ENCODE measurements at places on chromosomes 2 and 18.

DNA sequence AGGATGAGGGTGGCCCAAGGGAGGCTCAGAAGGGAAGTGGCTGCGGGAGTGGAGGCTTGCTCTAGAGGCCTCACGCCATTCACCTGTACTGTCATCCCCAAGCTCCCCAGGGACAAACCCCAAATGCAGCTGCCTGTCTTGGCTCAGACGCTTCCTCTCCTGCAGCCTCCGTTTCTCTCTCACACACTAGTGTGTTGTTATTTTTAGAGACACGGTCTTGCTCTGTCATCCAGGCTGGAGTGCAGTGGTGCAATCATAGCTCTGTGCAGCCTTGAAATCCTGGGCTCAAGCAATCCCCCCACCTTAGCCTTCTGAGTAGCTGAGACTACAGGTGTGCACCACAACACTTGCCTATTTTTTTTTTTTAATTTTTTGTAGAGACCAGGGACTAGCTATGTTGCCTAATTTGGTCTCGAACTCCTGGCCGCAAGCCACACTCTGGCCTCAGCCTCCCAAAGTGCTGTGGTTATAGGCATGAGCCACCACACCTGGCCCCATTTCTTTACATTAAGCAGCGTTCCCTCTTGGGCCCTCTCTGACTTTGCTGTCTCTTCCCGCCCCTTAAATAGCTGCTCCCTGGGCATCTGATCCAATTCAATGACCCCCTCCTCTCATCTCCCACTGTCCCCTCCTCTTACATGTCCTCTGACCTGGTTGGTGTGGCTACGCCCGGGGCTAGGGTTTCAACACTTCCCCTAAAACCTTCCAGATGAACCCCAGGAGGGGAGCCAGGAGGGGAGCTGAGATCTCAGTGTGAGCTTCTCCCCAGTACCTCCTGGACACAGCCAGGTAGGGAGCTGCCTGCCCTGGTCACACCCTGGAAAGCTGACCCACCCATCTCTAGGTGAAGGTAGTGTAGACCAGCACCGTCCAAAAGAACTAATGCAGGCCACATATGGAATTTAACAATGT lies 24.0 kb upstream of the LOXHD1 start:
- no peak for DNase-seq

DNA sequence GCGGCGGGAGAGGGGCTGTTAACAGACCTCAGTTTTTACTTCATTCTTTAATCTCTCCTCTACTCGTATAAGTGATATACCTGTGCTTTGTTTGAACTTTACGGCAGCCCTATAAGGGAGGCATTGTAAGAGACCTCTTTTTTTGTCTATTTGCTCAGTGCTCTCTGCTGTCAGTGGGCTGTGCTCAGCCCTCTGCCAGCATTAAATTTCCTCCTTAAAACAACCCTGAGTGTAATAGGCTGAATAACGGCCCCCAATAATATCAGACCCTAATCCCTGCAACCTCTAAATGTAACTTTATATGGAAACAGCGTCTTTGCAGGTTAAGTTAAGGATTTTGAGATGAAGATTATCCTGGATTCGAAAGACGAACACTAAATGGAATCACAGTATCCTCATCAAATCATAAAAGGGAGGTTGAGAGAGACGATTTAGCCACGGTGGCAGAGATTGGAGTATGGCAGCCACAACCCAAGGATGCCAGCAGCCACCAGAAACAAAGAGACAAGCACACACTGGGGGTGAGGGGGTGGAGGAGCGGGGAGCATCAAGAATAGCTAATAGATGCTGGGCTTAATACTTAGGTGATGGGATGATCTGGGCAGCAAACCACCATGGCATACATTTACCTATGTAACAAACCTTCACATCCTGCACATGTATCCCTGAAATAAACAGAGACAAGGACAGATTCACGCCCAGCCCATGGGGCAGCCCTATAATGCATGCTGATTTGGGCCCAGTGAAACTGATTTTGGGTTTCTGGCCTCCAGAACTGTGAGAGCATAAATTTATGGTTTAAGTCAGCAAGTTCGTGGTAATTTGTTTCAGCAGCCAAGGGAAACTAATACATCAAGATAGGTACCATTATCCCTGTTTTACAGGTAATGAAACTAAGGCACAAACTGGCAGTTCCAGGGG lies 894 bp upstream of the FARSB start:
- no peak for DNase-seq

- no peak for DNase-seq
Measured at GRCh38 chr18:53755914-53756609, 468.4 kb downstream of the MBD2 start.

DNA sequence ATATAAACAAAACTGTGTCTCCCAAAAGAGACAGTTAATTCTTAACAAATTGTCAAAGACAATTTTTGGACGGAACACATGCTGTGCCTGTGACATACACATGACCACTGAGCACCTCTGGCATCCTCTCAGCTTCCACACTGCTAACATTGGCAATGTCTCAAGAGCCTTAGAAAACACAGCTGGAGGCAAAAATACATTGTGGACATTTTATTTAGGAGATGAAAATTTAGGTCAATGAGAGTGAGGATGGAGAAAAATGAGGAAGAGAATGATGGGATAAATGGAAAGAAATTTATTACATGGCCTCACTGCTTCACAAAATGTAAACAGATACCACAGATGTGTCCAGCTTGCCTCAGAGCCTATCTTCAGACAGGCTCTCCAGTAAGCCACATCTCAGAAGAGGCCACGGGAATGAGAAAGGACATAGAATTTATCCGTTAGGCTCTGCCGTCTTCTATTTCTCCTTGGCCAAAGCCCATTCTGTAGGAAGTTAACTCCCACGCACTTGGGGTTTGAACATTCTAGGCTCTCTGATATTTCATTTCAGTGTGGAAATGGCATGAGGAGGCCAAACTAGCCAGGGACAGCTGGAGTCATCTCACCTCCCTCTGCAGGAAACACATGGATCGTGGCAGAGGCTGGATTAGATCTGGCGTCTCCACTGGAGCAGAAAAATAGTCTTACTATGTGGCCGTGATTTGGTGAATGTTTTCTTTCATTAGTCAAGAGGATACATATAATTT lies 519.4 kb upstream of the DSEL start:
- DNase-seq = peak; percentile 38

DNA sequence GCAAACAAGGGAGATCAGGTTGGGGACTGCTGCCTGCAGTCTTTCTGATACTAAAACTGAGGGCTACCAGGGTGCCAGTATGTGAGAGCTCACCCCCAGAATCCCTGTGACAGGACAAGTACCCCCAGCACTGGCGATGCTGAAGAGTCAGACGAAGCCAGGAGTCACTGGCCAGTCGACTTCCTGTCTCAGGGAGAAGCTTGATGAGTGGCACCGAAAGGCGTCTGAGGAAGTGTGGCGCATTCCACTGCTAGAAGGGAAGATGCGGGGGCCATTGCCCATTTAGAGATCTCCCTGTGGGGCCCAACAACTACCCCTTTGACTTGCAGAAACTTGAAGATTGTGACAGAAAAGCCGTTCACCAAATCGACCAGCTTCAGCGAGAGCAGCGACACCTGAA lies 22.0 kb downstream of the MXD1 start:
- DNase-seq = peak; percentile 77

DNA sequence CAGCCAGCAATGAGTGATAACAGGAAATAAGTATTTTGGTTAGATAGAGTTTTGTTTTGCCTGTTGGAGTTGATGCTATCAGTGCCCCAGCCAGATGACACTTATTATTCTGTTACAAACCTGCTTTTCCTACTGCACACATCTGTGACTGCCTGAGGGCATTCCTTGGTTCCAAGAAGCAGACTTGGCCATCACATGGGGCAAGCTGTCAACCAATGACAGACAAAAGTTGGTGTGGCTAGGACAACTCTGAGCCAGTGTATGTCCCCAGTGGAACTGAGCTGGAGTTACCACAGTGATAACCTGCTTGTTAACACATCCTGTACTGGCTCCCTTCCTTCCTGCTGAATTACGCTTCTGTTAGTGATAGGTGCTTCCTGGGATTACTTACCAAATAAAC lies 54.5 kb downstream of the FAM171B start:
- DNase-seq = no peak

DNA sequence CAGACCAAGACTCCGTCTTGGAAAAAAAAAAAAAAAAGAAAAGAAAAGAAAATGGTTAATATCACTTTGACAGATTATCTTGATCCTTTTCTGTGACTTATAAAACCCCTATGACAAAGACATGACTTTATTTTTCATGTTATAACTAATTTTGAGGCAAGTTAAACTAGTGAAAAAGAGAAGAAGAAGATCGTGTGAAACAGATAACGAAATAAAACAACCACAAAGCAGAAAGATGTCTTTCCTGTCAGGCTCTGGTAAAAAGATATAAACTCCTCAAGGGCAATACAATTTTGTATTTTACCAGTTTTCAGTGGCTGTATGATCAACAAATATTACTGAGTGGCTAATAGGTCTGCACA lies 13.4 kb upstream of the RBMS1 start:
- no peak for DNase-seq

- no peak for DNase-seq
Measured at GRCh38 chr18:11042247-11042646, 107.1 kb downstream of the PIEZO2 start.

GRCh38 chr2:72871060-72871459 lies 16.1 kb upstream of the SPR start:
- no peak for DNase-seq

DNA sequence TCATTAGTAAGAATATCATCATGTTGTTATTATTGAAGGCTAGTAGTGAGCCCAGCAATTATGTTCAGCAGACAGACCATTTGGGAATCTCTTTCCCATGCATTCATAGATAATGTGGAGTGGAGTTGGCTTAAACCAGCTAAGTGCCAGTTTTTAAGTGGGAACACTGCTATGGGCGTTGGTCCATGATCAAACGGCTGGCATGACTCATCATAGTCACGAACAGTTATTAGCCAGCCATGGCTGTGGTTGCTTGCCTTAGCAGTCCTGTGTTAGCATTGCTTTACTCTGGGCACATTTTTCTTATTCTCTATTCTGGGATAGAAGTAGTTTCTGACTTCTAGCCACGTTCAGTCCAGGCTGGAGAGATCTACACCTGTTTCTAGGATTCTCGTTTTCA lies 17.7 kb downstream of the EIF4E2 start:
- peak; percentile 75 for DNase-seq

- no peak for DNase-seq
Measured at GRCh38 chr2:34909992-34910705, 1311.0 kb upstream of the FAM98A start.

DNA sequence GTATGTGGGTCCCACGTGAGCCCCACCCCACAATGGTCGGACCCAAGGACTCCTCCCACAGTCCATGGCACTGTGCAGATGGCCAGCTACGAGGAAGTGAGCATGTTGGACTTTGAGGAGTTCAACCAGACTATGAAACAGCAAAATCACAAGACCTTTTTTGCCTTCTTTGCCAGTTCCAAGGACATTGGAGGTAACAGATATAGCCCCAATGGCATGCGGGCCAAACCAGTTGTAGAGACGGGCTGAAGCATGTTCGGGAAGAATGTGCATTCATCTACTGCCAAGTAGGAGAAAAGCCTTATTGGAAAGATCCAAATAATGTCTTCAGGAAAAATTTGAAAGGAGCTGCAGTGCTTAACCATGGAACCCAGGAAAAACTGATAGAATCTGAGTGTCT lies 12.6 kb downstream of the DNER start:
- no peak for DNase-seq

DNA sequence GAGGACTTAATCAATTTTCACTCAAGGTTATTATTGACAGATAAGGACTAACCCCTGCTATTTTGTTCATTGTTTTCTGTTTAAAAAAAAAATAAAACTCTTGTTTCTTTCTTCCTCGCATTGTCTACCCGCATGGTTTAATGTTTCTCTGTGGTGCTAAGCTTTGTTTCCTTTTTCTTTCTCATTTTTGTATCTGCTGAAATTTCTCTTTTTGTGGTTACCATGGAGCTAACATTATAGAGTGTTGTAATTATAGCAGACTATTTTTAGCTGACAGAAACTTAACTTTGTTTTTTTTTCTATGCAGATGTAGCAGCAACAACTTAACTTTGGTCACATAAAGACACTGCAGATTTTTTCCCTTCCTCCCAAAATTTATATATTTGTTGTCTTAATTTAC lies 43.1 kb upstream of the CHN1 start:
- DNase-seq = no peak

DNA sequence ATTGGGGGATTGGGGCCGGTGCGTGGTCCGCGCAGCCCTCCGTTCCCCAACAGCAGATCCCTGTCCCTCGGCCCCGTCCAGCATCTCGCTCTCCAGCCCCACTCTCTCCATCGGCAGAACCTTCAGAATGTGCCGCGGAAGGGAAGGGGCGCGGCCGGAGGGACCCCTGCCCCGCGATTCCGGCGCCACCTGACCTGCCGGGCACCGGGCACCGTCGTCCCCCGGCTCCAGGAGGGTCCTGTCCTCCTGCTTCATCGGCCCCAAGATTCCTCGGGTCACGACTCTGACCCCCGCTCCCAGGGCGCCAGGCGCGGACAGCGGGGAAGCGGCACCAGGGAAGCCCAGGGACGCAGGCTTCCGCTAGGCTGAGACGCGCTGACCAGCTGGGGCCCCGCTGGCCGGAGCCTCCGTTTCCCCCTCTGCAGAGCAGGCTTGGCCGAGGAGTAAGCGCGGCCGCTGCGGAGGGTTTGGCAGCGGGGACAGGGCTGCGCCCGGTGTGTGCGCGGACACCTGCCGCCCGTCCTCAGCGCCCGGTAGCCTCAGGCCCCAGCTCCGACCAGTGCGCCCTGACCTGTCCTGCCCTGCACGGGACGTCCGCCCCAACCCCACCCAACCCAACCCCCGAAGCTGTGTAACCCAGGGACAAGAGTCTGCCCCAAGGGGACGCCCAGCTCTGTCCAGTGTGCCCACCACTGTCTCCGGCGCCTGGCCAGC lies 16.8 kb upstream of the BOK start:
- no peak for DNase-seq

DNA sequence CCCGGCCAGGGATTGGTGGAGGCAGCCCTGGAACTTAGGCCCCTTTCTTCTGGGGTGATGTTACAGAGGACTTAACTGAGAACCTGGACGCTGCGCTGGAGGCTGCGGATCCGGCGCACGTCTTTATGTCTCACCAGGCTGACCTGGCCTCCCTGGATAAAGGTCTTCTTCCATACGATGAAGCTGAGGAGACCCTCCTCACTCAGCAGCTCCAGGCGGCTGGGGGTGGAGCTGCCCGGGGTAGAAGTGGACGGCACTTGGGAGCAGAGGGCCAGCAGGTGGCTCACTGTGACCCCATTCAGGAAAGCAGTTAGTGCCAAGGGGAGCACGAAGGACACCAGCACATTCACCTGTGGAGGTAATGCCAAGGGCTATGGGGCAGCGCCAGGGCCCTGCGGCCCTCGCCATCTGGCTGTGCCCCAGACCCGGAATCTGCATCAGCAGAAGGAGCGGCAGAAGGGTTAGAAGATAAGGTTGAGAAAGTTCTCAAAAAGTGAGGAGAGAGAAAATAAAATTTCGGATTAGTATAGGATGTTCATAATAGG lies 8.0 kb downstream of the NTSR2 start:
- DNase-seq = no peak

GRCh38 chr18:59681521-59682004 lies 15.7 kb downstream of the CCBE1 start:
- DNase-seq = no peak

GRCh38 chr2:204177977-204178522 lies 241.5 kb downstream of the ICOS start:
- peak; percentile 20 for DNase-seq

- DNase-seq = peak; percentile 11
Measured at GRCh38 chr2:216188956-216189355, 79.8 kb downstream of the XRCC5 start.

Measured in fibroblast of skin of back (primary cell).